Effector memory CD8-positive, alpha-beta T cell (primary cell): ENCODE measurements at places on chromosomes 5 and 9.

GRCh38 chr5:135041145-135041587 is 7.1 kb upstream of the PITX1 start:
- DNase-seq, result no peak

DNA sequence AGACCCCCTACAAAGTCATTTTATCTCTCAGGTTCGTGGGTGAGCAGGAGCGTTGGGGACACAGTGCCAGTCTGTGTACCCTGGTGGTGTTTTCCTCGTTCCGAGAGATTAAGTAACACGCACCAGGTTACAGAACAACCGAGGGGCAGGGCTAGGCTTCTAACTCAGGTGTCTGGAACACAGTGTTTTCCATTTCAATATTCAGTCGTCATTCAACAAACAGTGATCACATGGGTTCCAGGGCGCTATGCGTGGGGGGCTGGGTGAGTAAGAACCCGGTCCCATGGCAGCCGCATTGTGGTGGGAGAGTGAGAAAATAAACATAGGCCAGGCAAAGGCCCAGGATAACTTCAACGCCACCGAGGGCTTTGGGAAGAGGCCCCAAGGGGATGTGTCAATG is 55.9 kb upstream of the RNU6ATAC start:
- DNase-seq, result no peak

DNA sequence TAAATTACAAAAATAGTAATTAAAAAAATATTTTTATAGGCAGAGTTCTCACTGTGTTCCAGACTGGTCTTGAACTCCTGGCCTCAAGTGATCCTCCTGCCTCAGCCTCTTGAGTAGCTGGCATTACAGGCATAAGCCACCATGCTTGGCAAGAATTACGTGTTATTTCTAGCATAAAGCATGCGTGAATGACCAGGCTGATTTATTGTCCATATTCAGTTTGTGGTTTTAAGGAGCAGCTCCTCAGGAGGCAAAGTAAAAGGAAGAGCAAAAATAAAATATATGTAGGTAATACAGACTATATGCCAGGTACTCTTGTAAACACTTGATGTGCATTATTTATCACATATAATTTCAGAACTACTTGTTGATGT is 7.1 kb upstream of the CD180 start:
- no peak for DNase-seq

DNA sequence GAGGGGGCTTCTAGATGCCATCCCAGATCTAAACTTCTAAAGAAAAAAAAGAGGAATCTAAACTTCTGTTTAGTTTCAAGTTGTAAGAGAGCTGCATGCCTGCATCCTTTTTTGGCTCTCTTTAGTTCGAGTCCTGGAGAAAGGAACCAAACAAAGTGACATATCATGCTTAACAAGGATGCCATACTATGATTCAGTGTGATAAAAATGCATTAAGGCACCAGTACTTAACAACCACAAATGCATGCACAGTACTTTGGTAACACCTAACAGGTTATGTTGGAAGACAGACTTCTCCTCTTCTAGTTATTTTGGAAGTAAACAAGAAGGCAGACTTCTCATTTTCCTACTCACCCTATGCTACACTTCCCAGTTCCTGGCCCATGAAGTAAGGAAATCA is 27.3 kb downstream of the NME5 start:
- DNase-seq, result no peak

DNA sequence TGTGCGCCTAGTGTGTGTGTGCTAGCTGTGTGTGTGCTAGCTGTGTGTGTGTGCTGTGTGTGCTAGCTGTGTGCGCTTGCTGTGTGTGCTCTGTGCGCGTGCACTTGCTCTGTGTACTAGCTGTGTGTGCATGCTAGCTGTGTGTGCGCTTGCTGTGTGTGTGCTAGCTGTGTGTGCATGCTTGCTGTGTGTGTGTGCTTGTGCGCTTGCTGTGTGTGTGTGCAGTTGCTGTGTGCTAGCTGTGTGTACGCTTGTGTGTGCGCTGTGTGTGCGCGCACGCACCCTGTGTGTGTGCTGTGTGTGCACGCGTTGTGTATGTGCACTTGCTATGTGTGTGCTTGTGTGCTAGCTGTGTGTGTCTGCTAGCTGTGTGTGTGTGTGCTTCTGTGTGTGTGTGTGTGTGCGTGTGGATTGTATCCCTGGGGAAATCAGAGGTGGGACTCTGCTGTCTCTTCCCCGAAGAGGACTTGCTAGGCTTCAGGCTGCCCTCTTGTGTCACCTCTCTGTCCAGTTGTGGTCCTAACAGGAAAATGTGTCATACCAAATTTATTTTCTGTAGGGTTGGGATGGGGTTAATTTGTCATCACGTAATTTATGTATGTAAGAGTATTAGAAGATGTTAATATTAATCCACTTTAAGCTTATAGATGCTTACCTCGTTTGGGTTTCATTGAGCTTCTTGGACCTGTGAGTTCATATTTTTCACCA is 38.9 kb downstream of the TPPP start:
- DNase-seq, result no peak

DNA sequence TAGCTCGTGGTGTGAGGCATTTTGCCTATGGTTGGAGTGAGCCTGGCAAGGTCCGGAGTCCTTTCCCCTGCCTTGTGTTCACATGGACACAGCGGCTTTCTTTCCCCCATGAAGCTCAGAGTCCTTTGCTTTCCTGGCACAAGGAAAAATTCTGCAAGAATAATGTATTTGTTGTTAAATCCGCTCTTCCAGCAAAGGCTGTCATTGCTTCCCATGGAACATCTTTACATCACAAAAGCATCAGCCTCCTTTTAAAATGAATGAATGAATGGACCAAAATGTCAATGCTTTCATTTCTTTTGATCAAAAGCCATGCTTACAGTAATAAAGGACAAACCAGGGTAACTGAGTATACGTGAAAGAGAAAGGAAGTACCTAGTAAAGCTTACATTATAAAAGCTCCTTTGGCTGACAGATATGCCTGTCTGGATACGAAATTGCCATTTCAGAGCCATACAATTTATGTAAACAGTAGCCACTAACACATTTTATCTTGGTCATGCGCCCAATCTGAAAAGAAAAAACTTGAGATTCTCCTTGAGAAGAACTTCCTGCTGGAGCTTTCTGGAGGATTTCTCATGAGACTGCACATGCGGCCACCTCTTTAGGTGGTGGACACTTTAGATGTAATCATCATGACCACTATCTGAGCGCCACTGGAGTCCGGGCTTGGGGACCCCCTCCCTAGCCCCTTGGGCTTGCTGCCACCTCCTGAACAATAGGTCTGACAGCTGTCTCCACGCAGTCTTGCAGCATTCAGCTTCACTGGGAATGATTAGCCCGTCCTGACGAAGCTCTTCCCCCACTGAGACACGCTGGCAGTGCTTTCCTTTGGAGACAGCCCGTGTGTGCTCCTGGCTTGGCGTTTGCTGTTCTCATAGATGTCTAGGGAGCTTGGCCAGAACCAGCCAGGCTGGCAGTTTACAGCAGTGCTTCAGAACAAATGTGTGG is 355.9 kb downstream of the ADAMTS6 start:
- no peak for DNase-seq

DNA sequence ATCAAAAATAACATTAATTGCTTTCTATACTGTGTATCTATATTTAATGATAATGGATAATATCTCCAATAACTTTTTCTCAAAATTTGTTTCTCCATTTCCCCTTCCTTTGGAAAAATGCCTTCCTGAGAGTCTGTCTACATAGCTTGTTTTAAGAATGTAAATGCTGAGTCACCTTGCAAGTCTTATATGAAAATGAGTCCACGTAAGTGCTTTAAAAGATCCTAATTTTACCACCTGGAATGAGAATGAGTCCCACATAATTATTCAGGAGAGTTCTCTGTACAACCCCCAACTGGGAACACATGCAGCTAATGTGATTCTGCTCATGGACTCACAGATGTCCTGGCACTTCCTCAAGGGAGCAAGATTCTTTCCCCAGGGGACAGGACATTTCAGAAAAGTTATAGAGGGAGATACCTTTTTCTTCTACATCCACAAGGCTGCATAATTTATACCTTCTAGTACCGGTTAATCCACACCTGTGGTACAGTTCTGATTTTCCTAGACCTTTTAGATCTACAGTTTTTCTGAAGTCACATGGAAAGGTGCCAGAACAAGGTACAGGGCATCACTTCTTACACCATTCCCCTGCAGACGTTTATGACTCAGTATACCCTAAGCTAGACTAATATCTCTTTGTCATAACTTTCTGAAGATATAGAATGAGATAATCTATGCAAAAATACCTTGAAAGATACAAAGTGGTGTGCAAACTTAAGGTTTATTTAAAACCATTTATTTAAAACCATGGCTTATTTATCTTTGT is 314.1 kb downstream of the CETN3 start:
- no peak for DNase-seq

DNA sequence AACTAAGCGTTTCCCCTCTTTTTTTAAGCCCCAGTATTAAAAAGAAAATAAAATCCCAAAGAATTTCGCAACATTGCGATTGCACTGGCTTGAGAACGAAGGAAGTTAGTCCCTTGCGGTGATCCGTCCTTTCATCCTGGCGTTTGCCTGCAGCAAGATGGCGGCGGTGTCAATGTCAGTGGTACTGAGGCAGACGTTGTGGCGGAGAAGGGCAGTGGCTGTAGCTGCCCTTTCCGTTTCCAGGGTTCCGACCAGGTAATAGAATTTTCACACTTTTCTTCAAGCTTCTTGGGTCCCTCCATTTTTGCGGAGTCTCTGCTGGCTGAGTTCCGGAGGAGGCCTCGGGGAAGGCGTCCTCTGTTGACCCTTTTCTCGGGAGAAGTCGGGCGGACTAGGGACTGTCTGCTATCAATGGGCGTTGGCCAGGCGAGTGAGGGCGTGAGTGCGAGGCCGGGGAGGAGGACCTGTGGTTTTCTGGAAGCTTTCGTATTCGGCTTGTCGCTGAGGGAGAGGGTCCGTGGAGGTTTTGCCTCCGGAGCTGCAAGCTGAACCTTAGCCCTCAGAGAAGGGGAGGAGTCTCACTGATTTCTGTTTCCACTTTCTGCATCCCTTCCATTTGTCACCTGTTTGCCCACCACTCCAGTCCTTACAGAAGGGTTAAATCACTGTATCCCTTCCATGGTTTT is at the start of gene NDUFS4:
TSS of gene NDUFS4 (plus strand) at position 134 of the 686 bp plus-strand sequence. CDS start at position 158, 24 bp downstream.
- peak; percentile 69 for DNase-seq

DNA sequence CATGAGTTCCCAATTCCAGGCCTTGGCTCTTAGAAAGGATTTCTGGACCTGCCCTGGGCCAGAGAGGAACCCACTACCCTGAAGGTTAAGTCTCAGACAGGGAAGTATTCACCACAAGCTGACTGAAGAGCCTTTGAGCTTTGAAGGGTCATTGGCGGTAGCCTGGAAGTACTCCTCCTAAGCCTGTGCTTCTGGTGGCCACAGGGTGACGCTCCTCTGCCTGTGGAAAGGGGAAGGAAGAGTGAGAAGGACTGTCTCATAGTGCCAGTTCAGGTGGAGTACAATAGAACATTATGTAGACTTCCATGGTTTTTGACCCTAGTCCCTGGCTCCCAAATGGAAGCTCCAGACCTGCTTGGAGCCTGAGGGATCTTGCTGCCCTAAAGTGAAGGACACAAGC is 1233.2 kb upstream of the CDH6 start:
- DNase-seq, result no peak

- DNase-seq, result no peak
These were observed 9.0 kb downstream of the COL27A1 start for GRCh38 chr9:114164191-114164794.

DNA sequence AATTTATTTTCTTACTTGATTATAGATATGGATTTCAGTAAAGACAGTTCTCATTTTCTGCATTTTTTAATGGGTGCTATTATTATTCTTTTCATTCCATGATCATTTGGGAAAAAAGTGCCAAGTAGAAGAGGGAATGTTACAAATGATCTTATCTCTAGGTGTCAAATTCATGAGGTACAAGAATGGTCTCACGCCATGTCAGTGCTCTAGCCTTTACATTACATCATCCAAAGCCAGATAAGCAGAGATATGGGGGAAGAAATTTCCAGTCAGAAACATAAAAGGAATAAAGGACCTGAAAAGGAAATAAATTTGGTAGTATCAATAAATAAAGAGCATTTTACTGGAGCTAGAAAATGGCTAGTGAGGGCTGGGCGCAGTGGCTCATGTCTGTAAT is 1544.2 kb upstream of the CDH6 start:
- DNase-seq, result no peak

DNA sequence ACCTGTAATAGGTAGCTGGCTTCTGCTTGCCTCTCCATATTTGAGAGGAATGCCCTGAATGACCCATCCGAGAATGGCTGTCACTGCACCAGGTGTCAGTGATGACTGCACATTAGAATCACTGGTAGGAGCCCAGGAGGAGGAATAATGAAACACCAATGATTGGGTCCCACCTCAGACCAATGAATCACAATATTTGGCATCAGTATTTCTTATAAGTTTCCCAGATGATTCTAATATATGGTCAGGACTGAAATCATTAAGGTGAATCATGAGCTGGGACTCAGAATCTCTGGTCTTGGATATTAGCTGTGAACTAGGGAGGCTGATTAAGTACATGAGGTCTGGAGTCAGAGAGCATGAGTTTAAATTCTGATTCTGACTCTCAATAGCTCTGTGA is 23.4 kb downstream of the ARSB start:
- no peak for DNase-seq

DNA sequence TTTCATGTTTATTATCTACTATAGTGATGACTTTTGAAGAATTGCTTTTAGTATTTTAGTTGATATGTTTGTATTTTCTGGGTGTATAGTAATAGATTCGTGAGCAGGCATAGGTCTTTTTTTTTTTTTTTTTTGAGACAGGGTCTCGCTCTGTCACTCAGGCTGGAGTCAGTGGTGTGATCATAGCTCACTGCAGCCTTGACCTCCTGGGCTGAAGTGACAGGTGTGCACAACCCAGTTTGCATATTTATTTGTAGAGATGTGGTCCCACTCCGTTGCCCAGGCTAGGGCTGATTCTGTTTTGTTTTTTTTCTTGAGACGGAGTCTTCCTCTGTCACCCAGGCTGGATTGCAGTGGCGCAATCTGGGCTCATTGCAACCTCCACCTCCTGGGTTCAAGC is 11.9 kb downstream of the ERBIN start:
- no peak for DNase-seq

DNA sequence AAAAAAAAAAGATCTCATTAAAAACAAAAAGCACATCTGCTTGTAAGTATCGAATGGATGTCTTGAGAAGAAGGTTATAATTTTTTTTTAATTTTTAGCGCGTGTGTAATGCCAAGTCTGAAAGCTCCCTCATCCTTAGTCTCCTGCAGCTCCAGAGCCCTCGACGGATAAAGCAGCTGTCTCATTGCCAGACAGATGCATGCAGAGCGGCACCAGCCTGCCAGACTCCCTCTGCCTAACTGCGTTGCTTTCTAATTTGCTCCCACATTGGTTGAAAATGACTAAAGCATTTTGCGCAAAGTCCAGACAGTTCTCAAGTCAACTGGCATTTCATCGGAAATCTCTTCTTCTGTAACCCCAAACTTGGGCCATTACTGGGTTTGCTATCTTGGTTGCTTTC is 29.4 kb downstream of the OLFM1 start:
- no peak for DNase-seq

DNA sequence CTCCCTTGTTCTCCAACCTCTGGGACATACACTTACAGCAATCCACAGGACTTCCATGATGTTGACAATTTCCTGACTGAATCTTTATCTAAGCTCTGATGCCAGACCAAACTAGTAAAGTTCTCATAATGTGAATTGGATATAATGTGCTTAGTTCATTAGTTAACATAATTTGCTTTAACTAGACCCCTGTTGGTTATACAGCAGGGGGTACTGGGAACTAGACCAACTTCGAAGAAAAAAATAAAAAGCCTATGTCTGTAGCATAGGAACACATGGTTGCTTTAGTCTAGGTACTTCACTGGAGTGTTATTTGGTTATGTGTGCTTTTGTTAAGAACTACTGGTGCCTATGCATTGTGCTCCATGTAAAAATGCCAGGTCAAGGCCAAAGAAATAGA is 173.8 kb downstream of the ADAMTS6 start:
- DNase-seq, result no peak
